ENCODE measurements at places on chromosomes 12 and 14. TPM values are rescaled to one million over a fixed set of nuclear protein-coding genes. Genes with fewer than 3 reads are reported as not detected.

DNA sequence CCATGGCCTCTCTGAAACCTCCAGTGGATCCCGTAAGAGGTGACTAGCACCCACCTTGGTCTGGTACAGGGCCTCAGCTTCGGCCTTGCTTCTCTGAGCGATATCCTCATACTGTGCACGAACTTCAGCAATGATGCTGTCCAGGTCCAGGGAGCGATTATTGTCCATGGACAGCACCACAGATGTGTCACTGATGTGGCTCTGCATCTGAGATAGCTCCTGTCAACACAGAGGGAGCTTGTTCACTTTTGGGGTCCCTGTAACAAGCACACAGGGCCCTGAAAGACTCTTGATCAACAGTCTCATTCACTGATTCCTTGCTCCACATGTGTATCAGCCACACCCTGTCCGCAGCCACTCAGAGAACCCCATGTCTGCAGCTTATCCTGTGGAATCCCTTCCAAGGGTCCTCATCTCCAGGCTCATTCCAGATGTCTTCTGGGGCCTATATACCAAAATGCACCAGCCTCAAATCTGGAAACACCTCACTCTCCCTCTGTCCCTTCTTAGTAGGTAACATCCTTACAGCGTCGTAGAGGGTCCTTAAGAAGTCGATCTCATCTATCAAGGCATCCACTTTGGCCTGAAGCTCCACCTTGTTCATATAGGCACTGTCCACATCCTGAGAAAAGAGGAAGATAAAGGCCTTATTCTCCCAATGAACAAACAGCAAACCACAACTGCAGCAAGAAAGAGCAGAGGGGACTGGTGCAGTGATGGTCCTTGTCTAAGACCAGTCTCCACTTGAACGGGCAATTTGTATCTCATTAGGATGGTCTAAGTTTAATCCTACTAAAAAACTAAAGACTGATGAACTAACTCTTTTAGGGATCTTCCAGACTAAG is 3.5 kb downstream of the KRT3 start:
- DNase-seq: no peak

DNA sequence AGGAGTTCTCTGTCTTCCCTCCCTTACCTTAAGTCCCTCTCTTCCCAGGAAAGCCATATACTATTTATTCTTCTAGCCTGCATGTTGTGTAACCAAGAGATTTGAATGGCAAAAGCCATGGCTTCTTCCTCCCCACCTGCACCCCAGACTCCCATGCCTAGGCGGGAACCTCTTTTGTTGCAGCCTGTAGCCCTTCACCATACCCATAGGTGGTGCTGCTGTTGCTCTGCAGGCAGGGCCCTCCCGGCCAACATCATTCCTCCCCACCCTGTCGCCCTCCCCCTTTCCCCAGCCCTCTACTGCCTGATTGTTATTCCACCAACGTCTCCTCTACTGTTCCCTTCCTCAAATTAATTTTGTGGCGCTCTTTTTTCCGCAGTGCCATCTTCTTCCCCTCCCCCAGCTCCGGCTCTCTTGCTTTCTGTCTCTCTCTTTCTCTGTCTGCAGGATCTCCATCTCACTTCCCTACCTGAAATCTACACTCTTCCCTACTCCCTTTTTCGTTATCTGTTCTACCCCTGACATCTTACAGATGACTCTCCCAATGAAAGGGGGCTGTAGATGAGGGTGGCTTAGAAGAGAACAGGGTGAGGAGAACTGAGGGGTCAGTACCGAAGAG is 13.8 kb downstream of the NGDN start:
- no peak for DNase-seq

DNA sequence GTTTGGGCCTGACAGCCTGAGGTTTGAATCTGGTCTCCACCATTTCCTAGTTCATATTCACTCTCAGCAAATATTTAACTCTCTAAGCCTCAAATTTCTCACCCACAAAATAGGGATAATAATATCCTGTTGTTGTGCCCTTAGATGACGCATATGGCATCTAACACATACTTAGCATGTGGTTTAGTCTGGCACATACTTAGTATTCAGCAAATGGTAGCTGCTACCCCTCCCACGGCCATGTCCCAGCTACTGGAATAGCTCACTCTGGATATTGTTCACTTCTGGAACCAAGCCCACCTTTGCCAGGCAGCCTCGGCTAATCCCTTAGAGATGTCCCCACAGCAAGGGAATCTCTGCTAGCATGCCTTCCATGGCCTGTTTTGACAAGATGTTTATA is 53.3 kb downstream of the BICD1 start:
- no peak for DNase-seq

IAPP gene
- not detected for total RNA-seq

EML1 gene
- not detected for total RNA-seq

DNA sequence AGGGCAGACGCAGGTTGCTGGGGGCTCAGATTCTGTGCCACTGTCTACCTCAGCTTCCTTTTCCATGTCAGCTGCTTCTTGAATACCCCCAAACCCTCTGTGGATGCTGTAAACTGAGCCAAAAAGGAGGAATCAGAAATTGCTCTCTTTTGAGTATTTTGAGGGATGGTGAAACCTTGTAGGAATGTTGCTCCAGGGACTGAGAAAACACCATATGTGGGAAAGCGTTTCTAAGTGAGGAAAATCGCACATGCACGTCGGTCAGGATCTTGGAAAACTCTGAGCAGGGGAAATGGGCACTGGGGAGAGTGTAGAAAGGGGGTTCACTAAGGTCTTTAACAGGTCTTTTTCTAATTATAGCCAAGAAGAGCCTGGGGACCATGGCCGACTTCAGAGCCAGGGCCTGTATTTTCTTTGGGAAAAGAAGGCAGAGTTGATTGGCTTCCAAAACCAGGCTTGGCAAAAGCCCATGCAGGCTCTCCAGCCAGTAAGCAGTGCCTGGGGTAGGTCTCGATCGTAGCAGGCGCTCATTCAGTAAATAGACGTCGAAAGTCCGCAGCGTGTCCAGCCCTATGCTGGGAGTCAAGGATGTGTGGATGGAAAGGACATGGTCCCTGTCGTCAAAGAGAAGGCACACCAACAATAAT is 58.0 kb downstream of the NTF3 start:
- no peak for DNase-seq

DNA sequence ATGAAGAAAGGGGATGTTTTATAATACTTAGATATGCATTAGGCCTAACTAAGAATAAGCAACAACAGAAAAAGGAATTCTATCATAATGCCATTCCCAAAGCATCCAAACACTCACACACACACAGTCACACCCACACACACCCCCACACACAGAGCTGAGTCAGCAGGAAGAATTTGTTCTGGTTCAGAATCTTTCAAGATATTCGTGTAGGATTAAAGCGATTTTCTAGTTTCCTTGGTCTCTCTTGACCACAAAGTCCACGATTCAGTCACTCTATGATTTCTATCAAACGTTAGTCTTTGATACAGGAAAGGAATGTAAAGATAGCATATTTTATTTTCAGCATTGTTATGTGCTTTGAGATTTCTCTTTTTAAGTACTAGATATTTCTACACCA is 382.6 kb upstream of the DCN start:
- DNase-seq: no peak

RASAL1 gene
- total RNA-seq: 0.10 TPM

DNA sequence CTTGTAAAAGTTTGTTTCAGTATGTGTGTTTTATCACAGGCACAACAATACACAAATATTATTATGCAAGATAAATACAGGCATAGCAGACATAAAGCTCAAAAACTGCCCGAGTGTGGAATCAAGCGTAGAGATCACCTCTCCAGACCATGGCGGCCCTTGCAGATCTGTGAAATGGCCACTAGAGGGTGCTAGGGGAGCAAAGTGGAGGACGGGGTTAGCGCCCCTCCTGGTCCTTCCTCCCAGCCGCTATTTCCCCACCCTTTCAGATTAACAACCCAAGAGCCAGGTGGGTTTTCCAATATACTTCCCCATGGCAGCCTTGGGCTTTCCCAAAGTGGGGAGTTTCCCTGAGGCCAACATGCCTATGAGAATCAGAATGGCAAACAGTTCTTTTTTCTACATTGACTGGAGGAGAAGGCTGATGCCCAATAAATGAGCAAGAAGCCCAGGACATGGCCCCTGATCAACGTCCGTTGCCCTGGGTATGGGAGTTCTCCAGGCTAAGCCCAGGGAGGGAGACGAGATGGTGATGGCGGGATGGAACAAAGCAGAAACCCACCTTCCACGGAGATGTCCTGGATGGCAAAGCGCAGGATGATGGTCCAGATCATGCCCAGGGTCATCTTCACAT is 67.4 kb downstream of the ACTN1 start:
- peak; percentile 73 for DNase-seq

ABHD12B gene
- not detected for total RNA-seq

GRCh38 chr14:90019824-90020523 is 41.8 kb upstream of the KCNK13 start:
- DNase-seq: no peak

DNA sequence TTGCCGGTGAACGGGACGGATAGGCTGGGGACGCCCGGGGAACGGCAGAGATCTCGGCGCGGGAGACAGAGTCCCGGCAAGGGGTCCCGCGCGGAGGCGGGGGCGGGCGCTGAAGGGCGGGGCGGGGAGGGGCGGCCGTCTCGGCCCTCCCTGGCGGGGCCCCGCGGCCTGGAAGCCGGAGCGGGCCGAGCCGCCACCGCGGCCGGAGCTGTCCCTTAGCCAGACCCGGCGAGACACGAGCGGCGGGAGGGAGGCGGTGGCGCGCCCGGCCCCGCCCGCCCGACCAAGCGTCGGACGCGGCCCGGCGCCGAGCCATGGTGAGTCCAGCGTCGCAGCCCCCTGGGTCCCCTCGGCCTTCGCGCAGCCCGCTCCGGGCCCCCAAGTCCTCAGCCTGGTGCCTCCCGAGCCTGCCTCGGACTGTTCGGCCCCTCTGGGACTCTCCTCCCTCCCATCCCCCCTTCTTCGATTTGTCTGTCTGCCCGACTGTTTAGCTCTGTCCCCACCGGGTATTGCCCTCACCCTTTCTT is at the start of gene ARHGEF40:
TSS of gene ARHGEF40 (plus strand) at position 222 of the 527 bp plus-strand sequence. CDS start at position 315, 93 bp downstream.
- no peak for DNase-seq

EFCAB11 gene
- total RNA-seq: 9.9 TPM

- peak; percentile 62 for DNase-seq
These were observed 78.5 kb downstream of the TPH2 start for GRCh38 chr12:72017054-72017651.

DNA sequence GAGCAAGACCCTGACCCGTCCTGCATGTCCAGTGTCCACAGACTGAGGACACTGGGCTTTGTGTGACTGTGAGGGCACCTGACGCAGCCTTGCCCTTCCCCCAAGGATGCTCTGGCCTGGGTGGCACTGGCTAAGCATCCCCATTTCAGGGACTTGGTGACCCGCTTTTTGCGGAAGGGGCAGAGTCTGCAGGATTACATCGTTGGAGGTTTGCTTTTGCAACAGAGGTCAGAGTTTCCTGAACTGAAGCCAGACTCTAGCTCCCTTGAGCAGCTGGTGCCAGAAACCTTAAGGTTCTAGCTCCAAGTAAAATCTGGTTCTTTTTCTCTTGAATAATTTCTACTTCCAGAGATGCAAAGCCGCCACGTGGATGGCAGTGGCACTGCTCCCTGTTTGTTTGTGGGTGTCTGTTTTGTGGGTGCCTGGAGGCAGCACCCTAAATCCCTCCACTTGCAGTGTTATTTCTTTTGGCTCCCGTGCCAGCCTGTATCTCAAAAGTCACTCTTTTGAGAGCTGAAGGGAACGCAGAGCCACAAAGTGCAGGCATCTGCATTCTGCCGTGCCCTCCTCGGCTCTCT is 184.7 kb downstream of the TSPAN9 start:
- DNase-seq: no peak

DNA sequence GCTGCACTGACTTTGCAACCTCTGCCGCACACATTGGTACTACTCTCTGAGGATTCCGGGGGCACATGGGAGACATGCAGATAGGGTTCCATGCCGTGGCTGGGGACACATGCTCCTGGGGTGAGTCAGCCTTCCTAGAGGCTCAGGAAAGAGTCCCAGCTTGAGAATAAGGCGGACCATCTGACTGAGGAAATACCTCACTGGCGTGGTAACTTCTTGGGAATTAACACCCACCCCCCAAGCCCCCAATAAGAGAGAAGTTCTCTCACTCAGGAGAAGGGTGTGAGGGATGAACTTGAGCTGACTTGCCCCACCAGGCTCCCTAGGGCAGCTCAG is 23.2 kb downstream of the PLXNC1 start:
- DNase-seq: no peak

DNA sequence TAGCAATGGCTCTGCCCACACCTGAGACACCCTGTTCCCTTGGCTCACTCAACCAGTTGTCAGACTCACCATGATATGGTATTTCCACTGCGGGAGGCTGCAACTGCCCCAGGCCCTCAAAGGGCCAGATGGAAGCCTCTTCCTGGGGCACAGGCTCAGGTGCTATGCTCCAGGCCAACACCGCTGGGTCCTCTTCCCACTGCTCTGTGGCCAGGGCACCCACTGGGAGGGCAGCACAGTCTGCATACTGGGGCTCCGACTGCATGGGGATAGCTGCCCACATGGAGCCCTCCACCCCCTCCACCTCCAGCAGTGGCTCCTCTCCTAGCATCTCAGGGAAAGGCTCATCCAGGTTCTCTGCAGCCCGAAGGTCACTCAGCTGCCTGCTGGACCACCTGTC is 3.7 kb downstream of the ANGEL1 start:
- DNase-seq: no peak

GRCh38 chr12:12821975-12822374 is 8.8 kb downstream of the DDX47 start:
- no peak for DNase-seq

DNA sequence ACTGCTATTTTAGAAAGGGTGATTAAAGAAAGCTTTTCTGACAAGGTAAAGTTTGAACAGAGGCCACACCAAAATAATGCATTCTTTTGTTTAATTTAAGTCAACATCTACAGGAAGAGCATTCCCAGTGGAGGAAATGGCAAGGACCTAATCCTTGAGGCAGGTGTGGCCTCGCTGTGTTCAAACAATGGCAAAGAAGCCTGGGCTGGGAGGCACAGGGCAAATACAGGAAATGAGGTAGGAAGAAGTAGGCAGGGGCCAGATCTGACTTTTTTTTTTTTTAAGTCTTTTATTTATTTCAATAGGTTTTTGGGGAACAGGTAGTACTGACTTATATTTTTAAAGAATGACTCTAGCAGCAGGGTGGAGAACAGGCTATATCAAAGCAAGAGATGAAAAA is 53.5 kb downstream of the ARMH4 start:
- no peak for DNase-seq

DNA sequence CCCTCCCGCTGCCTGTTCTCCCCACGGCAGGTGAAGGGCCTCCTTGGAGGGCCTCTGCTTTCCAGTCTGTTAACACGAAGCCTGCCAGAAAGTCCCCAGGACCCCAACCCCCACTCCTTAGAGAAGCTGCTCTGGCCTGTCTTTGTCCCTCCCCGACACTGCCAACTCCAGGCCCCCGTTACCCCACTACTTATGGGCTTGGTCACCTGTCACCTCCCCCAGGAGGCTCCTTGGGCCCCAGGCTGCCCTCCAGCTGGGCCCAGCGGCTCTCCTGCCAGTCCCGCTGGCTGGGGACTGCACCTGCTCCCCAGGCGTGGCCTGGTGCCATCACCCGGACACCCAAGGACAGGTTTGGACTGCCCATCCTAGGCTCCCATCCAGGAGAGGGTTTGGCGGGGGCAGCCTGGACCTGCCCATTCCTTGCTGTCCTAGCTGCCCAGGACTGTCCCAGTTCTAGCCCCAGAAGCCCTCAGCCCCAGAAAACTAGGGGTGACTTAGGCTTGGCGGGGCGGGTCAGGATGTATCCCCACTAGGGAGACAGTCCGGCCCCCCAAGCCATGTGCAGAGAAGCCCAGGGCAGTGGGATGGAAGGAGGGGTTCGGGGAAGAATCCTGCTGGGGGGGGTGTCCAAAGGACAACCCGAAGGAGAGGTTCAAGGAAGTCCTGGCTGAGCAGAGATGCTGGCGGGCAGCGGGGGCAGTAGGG is 155.7 kb upstream of the C14orf180 start:
- DNase-seq: peak; percentile 7

GRCh38 chr14:95619785-95620417 is 66.3 kb upstream of the TCL1B start:
- no peak for DNase-seq

GRCh38 chr14:76968621-76969063 is 59.9 kb downstream of the IRF2BPL start:
- DNase-seq: no peak
